Aorta (tissue), 5 donors: ENCODE measurements at places on chromosomes 2 and 18. TPM values are rescaled to one million over a fixed set of nuclear protein-coding genes. Genes with fewer than 3 reads are reported as not detected.

DNA sequence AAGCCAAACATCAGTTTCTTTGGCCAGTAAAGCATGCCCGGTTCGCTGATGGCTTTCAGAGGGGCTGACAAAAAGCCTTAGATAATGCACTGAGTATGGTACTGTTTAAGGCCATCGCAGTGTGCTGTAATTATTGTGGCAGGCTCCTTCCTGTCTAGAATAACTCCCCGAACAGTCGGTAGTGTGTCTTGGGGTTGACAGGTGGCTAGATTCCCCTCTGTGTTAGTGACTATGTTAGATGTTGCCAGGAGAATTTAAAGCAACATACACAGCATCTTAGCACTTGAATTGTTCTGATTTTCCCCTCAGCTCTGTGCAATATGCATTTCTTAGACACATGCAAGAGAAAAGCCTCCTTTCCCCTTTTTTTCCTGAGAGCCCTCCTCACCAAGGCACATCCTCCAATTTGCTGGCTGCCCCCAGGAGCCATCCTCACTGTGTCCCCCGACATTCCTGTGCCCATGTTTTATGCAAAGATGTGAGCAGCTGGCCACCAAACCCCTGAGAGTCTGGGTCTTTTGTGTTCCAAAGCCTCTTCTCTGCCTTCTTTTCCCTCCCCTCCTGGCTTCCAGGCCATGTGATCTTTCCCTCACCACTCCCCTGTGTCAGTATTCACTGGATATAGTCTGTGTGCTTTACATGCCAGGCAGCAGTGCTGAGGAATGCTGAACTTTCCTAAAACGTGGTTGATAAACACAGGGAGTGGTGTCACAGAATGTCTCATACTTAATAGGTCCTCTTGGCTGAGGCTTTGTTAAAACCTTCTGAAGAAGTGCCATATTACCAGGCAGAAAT is 331.5 kb downstream of the HRH4 start:
- no peaks in the 10 kb centered on the region for H3K27me3 ChIP-seq
- DNase-seq: no peak
- H3K4me3 ChIP-seq: no peak overlapping the region

DNA sequence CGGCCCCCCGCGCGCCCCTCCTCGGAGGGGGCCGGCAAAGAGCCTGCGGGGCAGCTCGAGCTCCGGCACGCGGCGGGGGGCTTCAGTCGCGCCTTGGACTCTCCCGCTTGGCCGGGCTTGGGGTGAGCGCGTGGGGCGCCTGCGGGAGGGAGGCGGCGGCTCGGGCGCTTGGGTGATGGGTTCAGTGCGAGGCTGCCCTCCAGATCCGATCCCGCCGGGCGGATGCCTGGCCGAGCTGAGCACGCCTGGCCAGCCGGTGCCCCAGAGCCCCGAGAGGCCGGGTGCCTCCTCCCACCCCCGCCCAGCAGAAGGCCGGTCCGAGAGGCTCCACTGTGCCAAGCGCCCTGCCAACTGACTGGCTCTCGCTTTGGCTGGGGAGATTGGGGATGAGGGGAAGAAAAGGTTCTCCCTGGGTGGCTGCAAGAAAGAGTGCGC is 273 bp upstream of the NXPH2 start:
- no peaks in the 10 kb centered on the region for H3K4me1 ChIP-seq
- no peaks in the 10 kb centered on the region for H3K27me3 ChIP-seq
- no peak overlapping the region for H3K27ac ChIP-seq
- no peaks in the 10 kb centered on the region for H3K36me3 ChIP-seq
- DNase-seq: no peak

- H3K36me3 ChIP-seq: no peaks in the 10 kb centered on the region
- no peaks in the 10 kb centered on the region for H3K4me1 ChIP-seq
- H3K27ac ChIP-seq: no peak overlapping the region
- H3K27me3 ChIP-seq: no peaks in the 10 kb centered on the region
- no peak for DNase-seq
Observed at GRCh38 chr18:25283781-25284180, 68.2 kb downstream of the ZNF521 start.

Gene FTCDNL1
- total RNA-seq: 1.4 TPM

DNA sequence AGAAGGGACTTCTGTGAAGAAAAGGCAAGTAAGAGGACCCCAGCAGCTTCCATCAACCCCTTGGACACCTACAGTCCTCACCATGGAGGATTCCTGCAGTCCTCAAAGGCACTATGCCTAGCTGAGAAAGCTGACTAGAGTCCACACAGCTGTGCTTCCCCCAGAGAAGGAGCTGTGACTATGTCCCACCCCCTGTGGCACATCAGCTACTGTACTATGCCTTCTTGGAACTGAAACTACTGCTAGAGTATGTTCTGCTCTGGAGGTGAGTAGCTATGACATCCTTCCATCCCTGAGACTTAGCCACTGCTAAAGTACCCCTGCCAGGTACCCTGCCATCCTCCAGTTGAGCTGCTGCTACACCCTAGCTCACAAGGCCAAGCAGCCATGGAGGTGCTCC is 690.2 kb upstream of the CHAC2 start:
- no peaks in the 10 kb centered on the region for H3K27me3 ChIP-seq
- H3K36me3 ChIP-seq: no peaks in the 10 kb centered on the region
- H3K4me3 ChIP-seq: no peak overlapping the region

DNA sequence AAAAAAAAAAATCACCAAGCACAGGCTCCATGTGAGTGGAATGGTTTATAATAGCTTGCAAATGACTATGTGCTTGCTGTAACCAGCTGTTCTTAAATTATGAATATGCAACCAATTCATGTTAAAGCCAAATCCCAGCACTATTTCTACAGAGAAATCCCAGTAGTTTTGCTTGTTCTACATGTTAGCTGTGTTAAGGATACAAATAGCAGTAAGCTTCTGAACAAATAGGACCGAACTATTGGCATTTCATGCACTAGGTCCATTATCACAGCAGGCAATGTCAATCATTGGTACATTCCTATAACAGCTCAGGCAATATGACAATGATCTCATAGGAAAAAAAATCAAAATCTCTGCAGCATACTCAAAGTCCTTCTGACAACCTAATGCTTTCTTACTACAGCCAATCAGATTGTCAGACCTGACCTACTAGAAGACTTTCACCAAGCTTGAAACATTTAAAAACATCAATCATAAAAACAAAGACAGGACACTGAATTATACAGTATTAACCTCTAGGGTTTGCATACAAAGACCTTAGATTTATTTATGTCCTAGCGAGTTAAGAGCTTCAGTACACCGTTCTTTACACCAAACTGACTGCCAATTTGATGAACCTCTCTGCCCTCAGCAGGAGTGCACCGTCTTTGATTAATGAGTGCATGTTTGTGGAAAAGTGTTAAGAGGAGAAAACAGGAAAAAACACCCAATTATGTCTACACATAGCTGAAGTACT is 6.4 kb downstream of the BAZ2B start:
- no peak for DNase-seq
- H3K27me3 ChIP-seq: no peaks in the 10 kb centered on the region
- H3K27ac ChIP-seq: no peak overlapping the region
- H3K4me1 ChIP-seq: peaks cover 3% of the 10 kb centered on the region
- no peaks in the 10 kb centered on the region for H3K36me3 ChIP-seq
